ENCODE measurements at places on chromosomes 6 and 20. TPM values are rescaled to one million over a fixed set of nuclear protein-coding genes. Genes with fewer than 3 reads are reported as not detected.

Gene DCDC2
- 2.8 TPM for total RNA-seq

DNA sequence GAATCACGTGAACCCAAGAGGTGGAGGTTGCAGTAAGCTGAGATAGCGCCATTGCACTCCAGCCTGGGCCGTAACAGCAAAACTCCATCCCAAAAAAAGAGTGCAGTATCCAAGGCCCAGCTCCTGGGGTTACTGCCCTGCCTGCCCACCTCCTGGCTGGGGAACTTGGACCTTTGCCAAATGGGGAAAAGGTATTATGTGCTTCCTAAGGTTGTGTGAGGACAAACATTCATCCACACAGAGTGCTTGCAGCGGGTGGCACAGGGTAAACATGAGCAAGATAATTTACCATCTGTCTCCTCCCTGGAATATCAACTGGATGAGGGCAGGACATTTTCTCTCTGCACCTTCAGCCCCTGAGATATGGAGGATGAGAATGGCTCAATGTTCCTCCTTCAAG, 94.9 kb upstream of the POPDC3 start:
- peaks cover 6% of the 10 kb centered on the region for H3K4me1 ChIP-seq
- H3K27me3 ChIP-seq = no peaks in the 10 kb centered on the region
- DNase-seq = no peak
- peaks cover 9% of the 10 kb centered on the region for H3K36me3 ChIP-seq
- H3K27ac ChIP-seq = no peak overlapping the region
- H3K4me3 ChIP-seq = no peak overlapping the region

DNA sequence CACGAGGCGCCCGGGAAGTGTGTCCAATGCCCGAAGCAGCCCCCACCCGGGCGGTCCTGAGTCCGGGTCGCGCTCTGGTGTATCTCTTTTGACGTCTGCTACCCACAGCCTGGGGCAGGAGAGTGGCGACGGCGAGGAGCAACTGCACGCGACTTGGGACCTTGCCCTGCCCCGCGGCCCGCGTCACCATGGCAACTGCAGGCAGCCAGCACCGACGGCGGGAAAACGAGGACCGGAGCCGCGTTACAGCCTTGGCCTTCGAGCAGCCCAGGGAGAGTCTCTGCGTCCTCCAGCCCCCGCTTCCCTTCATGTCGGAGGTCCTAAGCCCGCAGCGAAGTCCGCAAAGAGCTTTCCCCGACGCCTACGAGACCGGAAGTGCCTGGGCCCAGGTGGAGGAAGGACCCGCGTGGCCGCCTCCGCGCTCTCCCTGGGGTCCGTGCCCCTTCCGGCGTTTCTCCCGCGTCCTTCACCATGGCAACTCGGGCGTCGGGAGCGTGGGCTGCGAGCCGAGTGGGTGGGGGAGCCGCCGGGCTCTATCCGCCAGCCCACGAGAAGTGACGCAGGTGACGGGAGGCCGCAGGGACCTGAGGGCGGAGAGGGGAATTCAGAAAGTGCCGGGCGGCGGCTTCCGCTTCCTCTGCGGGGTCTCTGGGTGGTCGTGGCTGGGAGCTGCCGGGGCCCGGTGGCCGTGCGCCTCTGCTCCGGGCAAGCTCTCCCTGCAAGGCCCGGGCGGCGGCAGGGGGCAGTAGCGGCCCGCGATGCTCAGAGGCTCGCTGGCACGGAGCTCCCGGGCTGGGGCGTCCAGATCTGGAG, 88.6 kb upstream of the TGM3 start:
- H3K27me3 ChIP-seq = no peaks in the 10 kb centered on the region
- H3K4me1 ChIP-seq = no peaks in the 10 kb centered on the region
- H3K4me3 ChIP-seq = peak overlapping the region; percentile 56
- peak; percentile 77 for DNase-seq

Gene ZFAND3
- 17.8 TPM for total RNA-seq

Gene PKHD1
- total RNA-seq = 10.6 TPM

GRCh38 chr6:21181866-21182265, 411.7 kb upstream of the SOX4 start:
- H3K4me1 ChIP-seq = no peaks in the 10 kb centered on the region
- H3K27ac ChIP-seq = no peak overlapping the region
- H3K27me3 ChIP-seq = no peaks in the 10 kb centered on the region

- no peaks in the 10 kb centered on the region for H3K4me1 ChIP-seq
- H3K27ac ChIP-seq = no peak overlapping the region
- peaks cover 3% of the 10 kb centered on the region for H3K27me3 ChIP-seq
- no peak overlapping the region for H3K4me3 ChIP-seq
These were observed 7.7 kb downstream of the TNFRSF21 start for GRCh38 chr6:47302043-47302442.

Gene DEFB124
- not detected for total RNA-seq

DNA sequence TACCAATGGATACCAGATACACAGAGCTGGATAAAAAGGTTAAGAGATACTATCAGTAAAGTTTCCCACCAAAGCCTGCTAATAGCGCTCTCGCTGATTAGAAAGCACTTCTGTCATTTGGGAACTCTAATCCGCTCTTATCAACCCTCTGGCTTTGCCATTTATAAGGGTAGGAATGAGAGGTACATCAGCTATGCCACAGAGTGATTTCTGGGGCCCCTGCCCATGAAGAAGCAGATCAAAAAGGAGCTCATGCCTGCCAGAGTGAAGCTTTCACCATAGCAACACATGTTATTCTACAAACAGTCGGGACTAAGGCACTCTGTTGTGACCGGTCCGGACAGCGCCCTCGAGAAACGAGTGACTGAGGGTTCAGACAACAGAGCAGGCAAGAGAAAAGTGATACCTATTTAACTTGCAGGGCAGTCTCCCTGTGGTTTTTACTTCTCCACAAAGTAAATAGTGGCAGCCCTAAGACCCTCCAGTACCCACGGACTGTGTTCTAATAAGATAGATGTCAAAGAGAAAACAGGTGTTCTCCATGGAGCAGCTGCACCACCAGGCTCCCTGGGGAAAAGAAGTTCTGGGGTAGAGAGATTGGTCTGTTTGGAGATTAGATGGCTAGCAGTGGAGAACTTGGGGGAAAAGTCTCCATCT, 5.6 kb downstream of the TRAM2 start:
- no peaks in the 10 kb centered on the region for H3K27me3 ChIP-seq
- no peak overlapping the region for H3K4me3 ChIP-seq
- H3K36me3 ChIP-seq = no peaks in the 10 kb centered on the region

Gene TNF
- total RNA-seq = 0.42 TPM

GRCh38 chr6:45469663-45470062, 91.9 kb upstream of the SUPT3H start:
- no peaks in the 10 kb centered on the region for H3K36me3 ChIP-seq
- H3K27ac ChIP-seq = no peak overlapping the region
- no peak for DNase-seq
- no peaks in the 10 kb centered on the region for H3K27me3 ChIP-seq
- H3K4me3 ChIP-seq = no peak overlapping the region

DNA sequence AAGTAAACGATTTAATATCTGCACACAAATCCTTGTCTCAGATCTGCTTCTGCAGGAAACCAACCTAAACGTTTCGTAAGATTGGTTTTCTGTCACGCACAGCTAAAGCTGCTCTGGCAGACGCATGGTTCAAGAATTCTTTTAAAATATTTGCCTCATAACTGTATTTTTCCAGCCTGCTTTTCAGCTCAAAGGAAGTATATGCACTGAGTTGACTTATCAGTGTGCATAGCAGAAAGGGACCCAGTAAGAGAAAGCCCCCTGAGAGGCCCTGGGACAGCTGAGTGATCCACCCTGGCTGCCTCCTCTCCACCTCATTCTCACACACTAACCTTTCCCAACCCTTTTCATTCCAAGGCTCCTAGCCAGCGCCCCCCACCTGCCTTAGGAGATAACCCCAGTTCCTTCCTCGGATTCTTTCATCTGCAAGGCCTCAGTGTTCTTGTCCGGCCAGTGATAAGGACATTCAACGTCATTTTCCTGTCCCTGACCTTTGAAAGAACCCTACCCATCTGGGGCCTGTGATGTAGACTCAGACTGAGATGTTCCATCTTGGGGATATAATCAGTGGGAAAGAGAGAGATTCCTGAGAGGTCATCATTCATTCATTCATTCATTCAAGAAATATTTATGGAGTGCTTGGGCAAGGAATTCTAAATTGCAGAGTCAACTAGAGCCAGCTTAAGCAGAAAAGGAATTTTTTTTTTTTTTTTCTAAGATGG, 22.4 kb upstream of the SLC9A8 start:
- no peaks in the 10 kb centered on the region for H3K4me1 ChIP-seq
- H3K27me3 ChIP-seq = no peaks in the 10 kb centered on the region
- peak; percentile 49 for DNase-seq
- H3K4me3 ChIP-seq = no peak overlapping the region

Gene GSTA2
- total RNA-seq = 2.2 TPM

- H3K4me1 ChIP-seq = no peaks in the 10 kb centered on the region
- H3K4me3 ChIP-seq = no peak overlapping the region
- H3K36me3 ChIP-seq = peaks cover 1% of the 10 kb centered on the region
- no peak for DNase-seq
These were observed 47.1 kb downstream of the PSMG4 start for GRCh38 chr6:3305831-3306230.

Measured in liver (tissue), 10 donors.